ENCODE measurements at places on chromosomes 2 and 18. TPM values are rescaled to one million over a fixed set of nuclear protein-coding genes. Genes with fewer than 3 reads are reported as not detected.

TCF4 gene
- 86.7 TPM for total RNA-seq

C2orf72 gene
- total RNA-seq, result 1.0 TPM

DSC3 gene
- total RNA-seq, result 5.7 TPM

DNA sequence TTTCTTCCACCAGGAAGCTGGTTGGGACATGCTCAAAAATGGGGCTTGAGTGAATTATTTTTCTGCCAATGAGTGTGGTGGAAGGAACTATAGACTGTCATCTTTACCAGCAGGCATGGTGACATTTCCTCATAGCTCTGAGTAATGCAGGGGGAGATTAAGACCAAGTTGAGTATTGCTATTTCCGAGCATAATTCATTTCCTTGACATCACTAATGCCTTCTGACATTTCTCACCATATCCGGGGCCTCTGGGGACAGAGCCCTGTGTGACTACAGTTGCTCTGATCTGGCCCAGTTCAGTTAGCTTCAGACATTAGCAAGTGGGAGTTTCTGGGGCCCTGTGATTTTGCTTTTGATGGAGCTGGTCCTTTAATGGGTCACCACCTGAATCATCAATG is 410.4 kb downstream of the MEIS1 start:
- no peak for DNase-seq

GRCh38 chr2:85887566-85888019 is 1.2 kb downstream of the ST3GAL5 start:
- peak; percentile 61 for DNase-seq

GRCh38 chr2:45818591-45818990 is 167.1 kb downstream of the PRKCE start:
- no peak for DNase-seq

DNA sequence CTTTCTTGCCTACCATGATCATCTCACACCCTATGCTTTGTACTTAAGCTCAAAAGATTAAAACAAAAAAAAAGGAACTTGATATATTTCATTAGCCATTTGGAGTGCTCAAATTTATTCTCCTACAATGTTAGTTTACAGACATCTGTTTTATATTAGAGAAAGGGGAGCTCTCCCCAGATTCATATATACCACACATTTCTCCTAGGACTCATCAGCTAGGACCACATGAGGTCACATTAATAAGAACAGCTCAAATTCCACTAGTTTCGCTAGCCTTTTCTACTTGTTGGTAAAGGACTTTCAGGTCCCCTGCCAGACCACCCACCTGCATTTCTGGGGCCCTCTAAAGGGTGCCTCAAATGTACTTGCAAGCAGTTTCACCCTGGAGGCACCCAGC is 151.2 kb upstream of the MMADHC start:
- DNase-seq, result no peak

DNA sequence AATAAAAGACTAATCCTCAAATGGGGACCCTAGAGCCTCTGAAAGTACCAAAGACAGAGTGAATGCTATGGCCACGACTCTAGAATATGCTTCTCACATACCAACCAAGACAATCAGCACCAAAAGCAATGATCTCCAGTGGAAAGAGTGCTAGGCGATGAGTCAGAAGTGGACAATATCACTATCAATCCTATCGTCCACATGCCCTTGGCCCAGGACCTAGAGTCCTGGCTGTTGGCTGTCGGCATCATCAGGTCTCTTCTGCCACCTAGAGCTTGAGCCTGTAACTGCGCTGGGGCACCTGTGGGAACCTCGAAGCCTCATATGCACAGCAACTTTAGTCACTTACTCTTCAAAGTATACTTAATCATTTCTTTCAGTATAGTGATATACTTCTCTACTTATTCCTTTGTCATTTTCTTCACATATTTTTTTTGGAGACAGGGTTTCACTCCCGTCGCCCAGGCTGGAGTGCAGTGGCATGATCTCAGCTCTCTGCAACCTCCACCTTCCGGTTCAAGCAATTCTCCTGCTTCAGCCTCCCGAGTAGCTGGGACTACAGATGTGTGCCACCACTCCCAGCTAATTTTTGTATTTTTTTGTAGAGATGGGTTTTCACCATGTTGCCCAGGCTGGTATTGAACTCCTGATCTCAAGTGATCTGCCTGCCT is 29.7 kb downstream of the NOL10 start:
- DNase-seq, result no peak

GRCh38 chr2:31287654-31288053 is 53.7 kb downstream of the EHD3 start:
- no peak for DNase-seq

GRCh38 chr2:1972948-1973347 is 228.6 kb upstream of the PXDN start:
- no peak for DNase-seq

DNA sequence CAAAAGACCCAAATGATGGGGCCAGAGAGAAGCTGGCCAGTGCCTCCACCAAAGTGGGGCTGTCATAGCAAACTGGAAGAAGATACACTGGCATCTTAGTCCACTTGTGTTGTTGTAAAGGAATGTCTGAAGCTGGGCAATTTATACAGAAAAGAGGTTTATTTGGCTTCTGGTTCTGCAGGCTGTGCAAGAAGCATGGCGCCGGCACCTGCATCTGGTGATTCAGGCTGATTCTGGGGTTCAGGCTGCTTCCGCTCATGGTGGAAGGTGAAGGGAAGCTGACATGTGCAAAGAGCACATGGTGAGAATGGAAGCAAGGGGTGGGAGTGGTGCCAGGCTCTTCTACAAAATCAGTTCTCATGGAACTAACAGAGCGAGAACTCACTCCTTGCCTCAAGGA is 135.9 kb upstream of the TWIST2 start:
- DNase-seq, result no peak

- DNase-seq, result no peak
These were observed 106.4 kb upstream of the SERTAD2 start for GRCh38 chr2:64760128-64760527.

- DNase-seq, result no peak
These were observed 41.4 kb downstream of the XDH start for GRCh38 chr2:31373127-31373526.
